Neural crest cell (in vitro differentiated cells): ENCODE measurements at places on chromosomes 2 and 18. TPM values are rescaled to one million over a fixed set of nuclear protein-coding genes. Genes with fewer than 3 reads are reported as not detected.
A peak's percentile ranks its signal among the peaks of the same experiment; 100 is the strongest.

The CD226 gene
- 0.40 and 1.0 TPM in 2 replicates for total RNA-seq

The BCL2 gene
- 14.1 and 15.1 TPM in 2 replicates for total RNA-seq

The TLX2 gene
- total RNA-seq, result not detected in 2 replicates

The CLEC4F gene
- total RNA-seq, result not detected in 2 replicates

The YIPF4 gene
- 27.8 and 31.6 TPM in 2 replicates for total RNA-seq

The UGT1A6 gene
- not detected in 2 replicates for total RNA-seq

The TMEM169 gene
- 29.7 and 34.8 TPM in 2 replicates for total RNA-seq

The PRKAG3 gene
- total RNA-seq, result not detected in 2 replicates

DNA sequence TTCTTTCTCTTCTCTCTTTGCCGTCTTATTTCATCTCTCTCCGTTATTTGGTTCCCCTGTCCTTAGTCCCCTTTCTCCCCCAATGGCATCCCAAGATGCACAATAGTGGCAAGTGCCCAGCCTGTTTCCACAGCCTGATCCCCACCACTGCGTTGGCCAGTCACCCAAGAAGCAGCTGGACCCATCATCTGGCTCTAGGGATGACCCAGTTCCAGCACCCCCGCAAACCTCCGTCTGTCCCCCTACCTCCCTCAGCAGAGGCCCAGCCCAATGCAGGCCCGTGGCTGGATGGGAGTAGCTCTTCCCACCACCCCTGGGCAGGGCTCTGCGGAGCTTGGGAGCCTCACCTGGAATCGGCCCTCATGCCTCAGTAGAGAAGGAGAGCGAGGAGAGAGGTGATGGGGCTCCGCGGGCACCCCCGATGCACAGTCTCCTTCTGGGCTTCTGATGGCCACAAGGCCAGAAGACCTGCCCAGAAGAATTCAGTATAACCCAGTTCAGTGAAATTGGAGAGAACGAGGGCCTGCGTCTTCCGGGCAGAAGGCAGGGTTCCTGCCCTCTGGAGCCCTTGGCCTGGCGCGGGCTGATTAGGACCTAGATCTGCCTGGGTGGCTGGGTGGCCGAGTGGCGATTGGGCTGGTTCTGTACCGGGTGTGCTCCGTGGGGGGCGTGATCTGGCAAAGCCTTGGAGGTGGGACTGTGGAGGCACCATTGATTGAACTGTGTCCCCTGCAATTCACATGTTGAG lies 50.9 kb downstream of the RRM2 start:
- DNase-seq, result no peak

DNA sequence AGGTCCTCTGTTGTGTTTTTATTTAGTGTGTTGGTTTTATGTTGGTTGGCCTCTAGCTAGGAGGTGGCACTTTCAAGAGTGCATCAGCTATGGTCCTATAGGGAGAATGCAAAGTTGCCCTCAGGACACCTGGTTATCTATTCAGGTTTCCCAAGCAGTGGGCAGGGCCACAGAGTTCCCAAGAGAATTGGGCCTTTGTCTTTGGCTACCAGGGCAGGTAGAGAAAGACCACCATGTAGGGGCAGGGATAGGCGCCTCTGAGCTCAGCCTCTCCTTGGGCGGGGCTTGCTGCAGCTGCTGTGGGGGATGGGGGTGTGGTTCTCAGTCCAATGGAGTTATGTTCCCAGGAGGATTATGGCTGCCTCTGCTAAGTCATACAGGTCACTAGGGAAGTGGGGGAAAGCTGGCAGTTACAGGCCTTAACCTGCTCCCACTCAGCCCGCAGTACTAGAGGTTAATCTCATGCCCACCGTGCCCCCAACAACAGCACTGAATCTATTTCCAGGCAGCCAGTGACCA lies 26.0 kb downstream of the ABCB11 start:
- DNase-seq, result no peak

GRCh38 chr2:121741450-121741849 lies 4.8 kb upstream of the NIFK start:
- no peak for DNase-seq

DNA sequence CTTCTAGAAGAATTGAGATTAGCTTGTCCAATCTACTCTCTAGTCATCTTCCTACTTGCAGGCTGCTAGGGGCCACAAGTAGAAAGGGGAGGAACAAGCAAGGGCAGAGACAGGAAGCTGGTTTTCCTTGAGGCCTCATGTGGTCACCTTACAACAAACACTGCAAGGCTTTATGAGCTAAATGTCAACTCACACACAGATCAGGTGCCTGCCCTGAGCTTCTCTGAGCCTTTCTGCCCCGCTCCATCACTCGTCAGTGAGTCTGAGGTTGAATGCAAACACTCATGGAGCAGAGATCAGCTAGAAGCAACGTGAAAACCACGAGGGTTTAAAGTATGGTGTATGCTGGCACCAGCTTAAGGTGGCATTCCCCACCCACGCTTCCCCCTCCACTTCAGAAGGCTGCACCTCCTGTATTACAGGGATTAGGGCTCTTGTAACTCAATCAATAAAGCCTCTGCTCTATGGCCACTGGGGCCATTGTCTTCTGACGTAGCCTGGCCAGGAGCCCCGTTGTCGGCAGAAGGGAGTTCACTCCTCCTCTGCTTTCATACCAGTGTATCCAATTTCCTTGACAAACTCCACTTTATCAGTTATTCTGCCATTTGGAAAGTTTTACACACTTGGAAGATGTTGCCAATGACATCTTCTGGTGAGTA lies 5.4 kb upstream of the CRYGC start:
- DNase-seq, result no peak

GRCh38 chr18:8967573-8967972 lies 134.9 kb upstream of the NDUFV2 start:
- DNase-seq, result no peak

GRCh38 chr2:14690926-14691325 lies 58.4 kb downstream of the LRATD1 start:
- DNase-seq, result no peak

DNA sequence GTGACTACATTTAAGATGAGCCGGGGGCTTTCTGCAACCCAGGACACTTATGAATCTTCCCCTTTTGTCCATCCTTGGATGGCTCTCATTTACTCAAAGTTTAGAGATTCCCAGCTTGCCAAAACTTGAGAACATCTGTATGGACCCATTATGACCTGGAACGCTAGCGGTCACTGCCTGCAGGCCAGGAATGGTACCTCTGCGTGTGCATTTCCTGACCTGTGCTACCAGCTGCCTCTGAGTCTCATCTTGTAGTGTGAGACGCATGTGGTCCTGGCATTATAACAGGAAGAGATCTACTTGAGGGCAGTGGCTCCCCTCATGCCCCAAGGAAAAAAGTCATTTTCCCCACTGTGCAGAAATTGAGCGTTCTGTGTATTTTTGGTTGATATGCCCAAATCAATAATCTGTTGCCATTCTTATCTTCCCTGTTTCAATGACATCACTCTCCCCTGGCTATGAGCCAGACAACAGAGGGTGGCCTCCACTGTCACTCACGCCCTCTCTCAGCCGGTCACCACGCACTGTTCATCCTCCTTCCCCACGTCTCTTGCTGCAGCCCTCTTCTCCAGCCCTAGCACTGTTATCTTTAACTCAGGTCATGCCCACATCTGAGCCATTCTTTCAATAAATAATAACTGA lies 28.5 kb upstream of the NPAS2 start:
- DNase-seq, result no peak

- DNase-seq, result no peak
Measured at GRCh38 chr2:189022492-189022891, 48.3 kb downstream of the COL3A1 start.

- DNase-seq, result no peak
Measured at GRCh38 chr2:144950899-144951560, 431.1 kb upstream of the ZEB2 start.

DNA sequence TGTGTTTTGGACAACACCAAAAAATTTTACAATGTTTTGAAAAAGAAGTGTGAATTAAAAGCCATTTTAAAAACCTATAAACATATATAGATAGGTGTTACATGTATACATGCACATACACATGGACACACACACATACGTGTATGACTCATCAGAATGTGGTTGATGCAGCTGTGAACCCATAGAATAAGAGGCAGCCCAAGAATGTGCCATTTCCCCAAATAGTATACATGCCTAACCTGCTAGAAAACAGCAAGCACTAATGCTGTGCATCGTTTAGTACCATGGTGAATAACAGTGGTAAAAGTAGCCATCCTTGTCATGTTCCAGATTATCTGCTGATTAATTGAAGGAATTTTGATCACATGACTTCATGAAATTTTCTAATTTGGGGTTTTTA lies 149.0 kb downstream of the DSEL start:
- DNase-seq, result no peak

- no peak for DNase-seq
Measured at GRCh38 chr18:28581521-28582071, 404.7 kb upstream of the CDH2 start.

DNA sequence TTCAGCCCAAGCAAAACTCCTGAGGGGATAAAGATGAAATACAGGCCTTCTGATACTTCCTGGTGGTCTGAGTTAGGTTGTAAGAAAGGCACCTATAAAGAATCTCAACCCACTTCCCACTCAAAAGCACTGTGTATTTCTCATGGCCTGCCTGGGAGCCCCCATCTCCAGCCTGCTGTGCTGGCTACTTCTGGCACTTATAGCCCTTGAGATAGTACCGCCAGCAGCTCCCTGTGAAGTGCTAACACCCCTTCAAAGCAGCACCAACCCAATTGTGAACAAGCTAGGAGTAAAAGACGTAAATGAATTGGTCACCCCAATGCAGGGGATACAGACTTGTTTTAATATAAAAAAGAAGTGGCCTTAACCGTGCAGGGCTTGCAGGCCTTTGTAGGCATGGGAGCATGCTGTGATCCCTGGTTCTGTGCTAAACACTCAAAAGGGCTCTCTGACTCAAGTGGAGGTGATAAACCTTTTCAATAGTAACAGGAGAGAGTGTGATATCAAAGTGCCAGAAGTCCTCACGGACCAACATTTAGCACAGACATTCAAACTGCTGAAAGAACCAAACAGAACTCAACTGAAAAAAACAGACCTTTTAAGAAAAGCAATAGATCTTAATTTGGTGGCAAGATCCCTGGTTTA lies 80.8 kb downstream of the RTN4 start:
- no peak for DNase-seq

DNA sequence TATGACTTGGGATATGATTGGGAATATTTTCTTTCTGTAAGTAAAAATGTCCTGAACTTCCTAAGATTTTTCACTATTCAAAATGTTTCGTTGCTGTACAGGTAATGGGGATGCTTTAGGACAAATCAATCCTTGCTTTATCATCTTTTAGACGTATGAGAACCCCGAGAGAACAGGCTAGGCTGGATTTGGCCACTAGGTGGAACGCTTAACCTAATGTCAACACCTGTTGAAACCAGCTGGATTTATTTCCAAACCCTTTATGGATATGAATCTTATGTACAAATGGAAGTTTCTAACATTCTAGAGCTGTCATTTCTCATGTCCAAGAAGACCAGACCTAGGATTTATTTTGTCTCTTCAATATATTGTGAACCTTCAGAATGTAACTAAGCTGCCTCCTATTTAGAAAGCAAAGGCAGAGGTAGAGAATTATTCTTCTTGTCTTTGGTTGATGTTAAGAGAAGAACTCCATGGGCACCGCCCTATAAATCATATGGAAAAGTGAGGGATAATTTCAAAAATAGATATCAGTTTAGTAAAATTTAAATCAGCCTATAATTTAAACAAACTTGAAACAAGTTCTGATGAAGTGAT lies 96.7 kb downstream of the PMAIP1 start:
- peak; percentile 44 for DNase-seq

GRCh38 chr2:216339456-216340279 lies 32.6 kb downstream of the MARCHF4 start:
- DNase-seq, result peak; percentile 23

- peak; percentile 73 for DNase-seq
Measured at GRCh38 chr18:48859311-48860268, 91.2 kb downstream of the SMAD7 start.

DNA sequence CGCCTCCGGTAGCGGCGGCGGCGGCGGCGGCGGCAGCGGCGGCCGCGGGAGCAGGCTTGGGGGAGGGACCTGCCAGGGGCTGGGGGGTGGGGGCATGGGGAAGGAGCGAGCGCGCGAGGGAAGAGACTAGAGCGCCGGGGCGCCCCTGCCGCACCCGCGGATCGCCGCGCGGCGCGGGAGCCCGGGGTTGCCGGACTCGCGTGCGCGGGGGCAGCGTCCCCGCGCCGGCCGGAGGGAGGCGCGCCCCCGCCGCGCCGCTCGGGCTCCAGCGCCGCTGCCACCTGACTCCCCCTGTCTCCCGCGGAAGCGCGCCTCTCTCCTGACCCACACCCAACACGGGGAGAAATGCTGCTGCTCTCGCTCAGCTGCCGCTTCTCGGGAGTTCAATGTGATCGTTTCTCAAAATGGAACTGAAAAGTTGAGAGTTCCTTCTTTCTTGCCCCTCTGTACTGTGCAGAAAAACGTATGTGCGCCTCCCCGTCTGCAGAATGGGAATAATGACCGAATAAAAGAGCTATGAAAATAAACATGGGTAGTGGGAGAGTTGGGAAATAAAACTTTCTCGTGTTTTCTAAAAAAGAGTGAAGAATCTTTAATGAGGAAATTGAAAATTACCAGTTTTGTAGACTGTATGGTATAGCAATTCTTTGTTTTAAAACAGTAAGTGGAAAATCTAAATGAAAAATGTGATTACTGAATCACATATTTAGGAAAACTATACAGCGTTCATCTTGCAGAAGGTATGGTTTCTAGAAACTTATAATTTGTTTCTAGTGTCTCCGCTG lies 455 bp upstream of the TLK1 start:
- DNase-seq, result peak; percentile 55

DNA sequence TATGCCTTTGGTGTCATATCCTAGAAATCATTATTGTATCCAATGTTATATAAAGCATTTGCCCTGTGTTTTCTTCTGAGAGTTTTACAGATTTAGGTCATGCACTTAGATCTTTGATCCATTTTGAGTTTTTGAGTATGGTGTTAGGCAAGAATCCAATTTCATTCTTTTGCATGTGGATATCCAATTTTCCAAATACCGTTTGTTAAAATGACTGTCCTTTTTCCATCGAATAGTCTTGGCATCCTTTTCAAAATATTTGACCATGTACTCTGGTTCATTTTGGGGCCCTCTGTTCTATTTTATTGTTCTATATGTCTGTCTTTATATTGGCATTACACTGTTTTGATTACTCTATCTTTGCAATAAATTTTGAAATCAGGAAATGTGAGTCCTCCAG lies 23.8 kb upstream of the KCNJ13 start:
- DNase-seq, result no peak

DNA sequence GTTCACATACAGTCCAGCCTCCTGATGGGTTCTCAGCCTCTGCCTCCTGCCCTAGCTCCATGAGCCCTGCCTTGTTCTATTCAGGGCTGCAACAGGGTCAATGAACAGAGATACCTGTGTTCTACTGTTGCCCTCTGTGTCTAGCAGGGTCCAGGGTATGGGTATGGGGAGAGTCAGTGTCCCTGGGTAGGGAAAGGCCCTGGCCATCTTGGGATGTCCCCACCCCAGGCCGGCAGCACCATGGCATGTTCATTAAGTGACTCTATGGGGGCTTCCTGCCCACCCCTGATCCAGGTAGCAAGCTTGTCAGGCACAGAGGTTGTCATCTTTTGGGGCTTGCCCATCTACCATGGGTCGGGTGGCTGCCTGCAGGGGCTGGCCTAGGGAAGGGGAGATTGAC lies 13.5 kb downstream of the PDE11A start:
- DNase-seq, result no peak
